ENCODE measurements at places on chromosomes 2 and 18.

- peak; percentile 59 for DNase-seq
Observed at GRCh38 chr2:171523088-171524017, 1.1 kb downstream of the CYBRD1 start.

DNA sequence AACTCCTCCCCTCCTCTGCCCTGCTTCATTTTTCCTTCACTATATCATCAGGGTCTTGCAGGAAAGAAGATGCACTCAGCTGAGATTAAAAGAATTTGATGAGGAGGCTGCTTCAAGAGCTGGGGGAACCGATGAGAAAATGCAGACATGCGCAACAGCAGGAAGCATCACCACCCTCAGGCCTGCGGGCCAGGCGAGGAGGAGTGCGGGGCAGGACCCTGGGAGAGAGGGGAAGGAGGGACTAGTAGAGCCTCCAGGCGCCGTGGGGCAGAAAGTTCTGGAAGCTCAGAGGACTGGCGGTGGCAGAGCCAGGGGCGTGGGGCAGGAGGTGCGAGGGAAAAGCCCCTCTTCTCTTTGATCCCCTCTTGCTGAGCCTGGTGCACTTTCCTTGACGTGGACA is 108.2 kb downstream of the CD226 start:
- no peak for DNase-seq

DNA sequence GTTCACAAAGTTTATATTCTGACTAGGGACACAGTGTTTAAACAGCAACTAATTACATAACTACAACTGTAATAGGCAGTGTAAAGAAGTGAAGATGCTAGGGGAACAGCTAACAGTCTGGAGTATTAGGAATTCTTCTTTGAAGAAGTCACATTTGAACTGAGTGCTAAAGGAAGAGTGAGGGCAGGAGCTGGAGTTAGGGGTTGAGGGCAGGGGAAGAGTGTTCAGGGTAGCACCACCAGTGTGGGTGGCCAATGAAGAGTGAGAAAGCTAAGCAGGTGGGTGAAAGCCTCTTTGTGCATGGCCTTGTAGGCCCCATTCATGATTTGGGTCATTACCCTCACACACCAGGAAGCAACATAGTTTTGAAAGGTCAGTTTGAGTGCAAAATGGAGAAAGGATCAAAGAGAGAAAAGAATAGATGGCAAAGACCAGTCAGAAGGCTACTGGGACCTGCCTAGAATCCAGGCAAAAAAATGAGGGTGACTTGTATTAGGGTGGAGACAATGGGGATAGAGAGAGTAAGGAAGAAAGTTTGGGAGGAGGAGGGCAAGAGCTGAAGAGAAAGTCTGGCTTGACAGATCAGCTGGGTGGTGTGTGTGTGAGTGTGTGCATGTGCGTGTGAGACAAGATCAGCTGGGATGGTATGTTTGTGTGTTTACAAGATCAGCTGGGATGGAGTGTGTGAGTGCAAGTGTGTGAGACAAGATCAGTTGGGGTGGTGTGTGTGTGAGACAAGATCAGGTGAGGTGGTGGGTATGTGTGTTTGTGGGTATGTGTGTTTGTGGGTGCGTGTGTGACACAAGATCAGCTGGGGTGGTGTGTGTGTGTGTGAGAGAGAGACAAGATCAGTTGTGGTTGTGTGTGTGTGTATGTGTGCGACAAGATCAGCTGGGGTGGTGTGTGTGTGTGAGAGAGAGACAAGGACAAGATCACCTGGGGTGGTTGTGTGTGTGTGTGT is 43.6 kb upstream of the AGPS start:
- no peak for DNase-seq

- no peak for DNase-seq
Observed at GRCh38 chr18:35835833-35836232, 136.6 kb upstream of the RMP24 start.

DNA sequence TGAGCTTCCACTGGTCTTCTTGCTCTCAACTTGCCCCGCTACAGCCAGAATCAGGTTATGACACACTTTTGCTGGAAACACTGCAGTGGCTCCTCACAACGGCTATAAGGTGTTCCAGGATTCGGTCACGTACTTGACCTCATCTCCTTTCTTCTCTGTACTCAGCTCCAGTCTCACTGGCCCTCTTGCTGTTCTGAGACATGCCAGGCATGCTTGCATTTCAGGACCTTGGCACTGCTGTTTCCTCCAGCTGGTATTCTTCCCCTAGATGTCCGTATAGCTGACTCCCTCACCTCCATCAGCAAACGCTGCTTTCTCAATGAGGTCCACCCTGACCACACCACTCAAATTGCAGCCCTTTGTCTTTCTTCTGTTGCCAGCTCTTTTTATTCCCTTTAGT is 31.9 kb upstream of the C1GALT1C1L start:
- no peak for DNase-seq

GRCh38 chr18:22558945-22559385 is 141.2 kb upstream of the CTAGE1 start:
- DNase-seq, result peak; percentile 24

- DNase-seq, result peak; percentile 90
Observed at GRCh38 chr18:12652861-12653401, 5.0 kb downstream of the SPIRE1 start.

- DNase-seq, result no peak
Observed at GRCh38 chr2:191637182-191638078, 40.5 kb upstream of the NABP1 start.

- DNase-seq, result no peak
Observed at GRCh38 chr2:120914839-120915521, 179.3 kb downstream of the GLI2 start.

- DNase-seq, result no peak
Observed at GRCh38 chr2:148674063-148675020, 29.8 kb downstream of the EPC2 start.

DNA sequence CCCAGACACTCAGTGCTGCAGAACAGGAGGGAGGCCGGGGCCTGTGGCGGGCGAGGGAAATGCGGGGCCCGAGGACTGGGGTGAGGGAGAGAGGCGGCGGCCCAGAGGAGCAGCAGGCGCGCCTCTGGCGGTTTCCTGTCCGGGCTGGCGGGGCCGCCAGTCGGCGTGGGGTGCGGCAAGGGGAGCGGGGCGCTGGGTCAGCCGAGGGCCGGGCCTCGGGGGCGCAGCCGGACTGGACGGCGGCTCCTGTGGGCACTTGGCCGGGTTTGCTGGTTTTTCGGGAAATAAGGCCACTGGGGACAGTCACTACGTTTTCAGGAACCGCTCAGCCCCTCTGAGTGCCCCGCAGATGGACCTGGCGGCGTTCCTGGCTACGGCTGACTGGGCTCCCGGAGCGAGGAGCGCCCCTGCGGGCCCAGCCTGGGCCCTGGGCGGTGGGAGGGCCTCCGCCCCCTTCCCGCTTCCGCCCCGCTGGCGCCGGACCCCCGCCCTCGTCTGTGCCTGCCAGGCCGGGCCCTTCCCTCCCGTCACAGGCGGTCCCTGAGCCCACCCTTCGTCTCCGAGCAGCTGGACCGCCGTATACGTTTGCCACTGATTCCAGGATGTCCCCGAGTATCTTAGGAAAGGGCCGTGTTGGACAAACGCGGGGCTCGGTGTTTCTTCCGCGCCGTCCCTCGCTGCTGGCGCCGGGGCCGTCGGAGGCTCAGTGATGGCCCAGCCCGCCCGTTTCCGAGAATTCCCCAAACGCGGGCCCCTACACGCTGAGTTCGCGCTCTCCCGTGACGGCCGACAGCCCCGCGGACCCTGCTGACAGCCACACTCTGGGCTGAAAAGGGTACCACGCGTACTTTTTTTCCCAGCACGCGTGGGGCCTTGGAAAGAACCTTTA is 84.6 kb downstream of the FAM210A start:
- DNase-seq, result peak; percentile 12

DNA sequence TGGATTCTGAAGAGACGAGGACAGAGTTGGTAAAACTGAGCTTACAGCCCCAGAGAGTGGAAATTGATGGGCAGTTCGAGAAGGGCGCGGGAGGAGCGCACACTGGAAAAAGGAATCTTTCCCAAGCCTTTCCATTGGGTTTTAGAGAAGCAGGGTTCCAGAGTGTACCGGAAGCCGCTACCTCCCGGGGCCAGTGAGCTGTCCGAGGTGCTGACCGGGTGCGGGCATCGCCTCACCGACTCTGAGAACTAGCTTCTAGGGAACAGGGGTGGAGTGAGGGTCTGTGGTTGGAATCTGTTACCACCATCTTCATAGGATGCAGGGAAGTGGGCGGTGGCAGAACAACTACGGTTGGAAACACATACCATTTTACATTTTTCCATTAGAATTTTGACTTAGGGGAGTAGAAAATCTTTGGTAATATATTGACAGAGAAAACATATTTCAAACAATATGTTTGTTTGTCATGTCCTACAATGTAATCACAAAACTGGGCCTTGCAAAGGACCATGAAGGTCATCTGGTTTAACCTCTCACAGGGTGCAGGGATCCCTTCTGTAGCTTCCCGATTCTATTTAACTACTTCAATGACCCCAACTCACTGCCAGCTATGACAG is 724 bp downstream of the NMS start:
- DNase-seq, result no peak

GRCh38 chr2:219165058-219165911 is 4.5 kb downstream of the SLC23A3 start:
- no peak for DNase-seq

DNA sequence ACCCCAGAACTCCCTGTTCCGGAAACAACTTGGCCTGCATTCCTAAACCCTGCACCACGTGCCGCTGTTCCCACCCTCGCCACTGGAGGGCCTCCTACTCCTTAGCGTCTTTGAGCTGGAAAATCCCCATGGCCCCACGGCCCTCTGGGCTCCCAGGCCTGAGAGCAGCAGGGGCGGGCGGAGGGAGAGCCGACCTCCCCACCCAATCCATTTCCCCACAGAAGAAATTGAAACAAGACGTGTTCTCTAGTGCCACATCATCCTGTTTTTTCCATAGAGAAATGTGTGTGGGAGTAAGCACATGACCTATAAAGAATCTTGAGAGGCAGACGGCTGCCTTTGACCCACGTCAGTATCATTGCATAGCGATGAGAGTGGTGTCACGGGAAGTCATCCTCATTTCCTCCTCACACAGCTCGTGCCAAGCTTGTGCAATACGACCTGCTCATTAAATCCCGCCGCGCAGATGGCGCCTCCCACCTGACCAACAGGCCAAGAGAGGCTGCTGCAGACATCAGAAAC is 79.2 kb downstream of the LAMA1 start:
- peak; percentile 84 for DNase-seq

DNA sequence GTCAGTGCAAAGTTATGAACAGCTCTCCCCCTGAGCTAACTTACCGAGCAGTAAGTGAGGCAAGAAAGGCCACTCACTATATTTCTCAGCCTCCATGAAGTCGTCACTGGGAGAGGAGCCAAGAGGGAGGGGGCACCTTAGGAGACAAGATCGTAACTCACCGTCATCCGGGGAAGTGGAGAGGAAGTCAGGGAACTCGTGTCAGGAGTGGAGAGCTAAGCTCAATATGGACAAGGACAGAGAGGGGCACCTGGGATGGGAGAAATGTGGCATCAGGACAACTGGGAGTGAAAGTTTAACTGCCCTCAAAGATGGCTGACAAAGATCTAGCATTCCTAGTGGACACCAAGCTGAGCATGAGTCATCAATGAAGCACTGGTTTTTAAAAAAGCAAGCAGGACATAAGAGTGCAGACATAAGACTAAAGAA is 37.1 kb downstream of the BCL11A start:
- no peak for DNase-seq

- no peak for DNase-seq
Observed at GRCh38 chr2:239215136-239215925, 185.5 kb downstream of the HDAC4 start.

DNA sequence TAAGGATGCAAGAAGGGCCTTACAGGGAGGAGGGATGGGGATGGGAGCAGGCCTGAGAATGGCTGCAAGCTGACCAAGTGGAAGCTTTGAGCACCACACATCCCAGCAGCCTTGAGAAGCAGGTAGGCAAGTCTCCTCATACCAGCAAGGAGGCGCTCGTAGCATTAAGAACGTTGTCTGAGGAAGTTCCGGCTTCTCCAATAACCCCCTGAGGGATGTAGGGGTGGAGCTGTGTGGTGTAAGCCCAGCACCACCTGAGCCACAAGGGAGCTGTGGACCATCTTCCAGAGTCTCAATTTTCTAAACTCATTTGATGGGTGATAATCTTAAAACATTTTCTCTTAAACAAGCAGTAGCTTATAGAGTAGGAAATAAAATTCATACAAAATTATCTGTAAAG is 50.6 kb downstream of the ST3GAL5 start:
- DNase-seq, result no peak

- DNase-seq, result no peak
Observed at GRCh38 chr18:24488824-24489493, 28.5 kb downstream of the HRH4 start.

GRCh38 chr2:65499216-65499615 is 66.8 kb upstream of the SPRED2 start:
- DNase-seq, result no peak

DNA sequence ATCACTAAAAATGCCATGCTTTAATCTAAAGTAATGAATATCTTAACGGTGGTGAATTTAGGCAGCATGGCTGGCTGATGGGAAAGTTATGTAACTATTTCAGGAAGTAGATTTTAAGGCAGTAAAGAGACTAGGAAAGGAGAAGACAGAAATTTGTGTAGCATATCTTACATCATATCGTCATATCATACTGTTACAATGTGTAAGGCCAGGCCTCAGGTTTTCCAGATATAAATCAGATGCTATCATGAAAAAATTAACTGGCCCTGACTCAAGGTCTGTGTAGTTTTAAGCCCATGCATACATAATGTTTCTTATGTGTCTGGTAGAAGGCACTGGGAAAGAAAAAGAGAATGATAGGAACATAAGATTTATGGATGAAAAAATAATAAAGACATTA is 8.9 kb upstream of the FAP start:
- no peak for DNase-seq

DNA sequence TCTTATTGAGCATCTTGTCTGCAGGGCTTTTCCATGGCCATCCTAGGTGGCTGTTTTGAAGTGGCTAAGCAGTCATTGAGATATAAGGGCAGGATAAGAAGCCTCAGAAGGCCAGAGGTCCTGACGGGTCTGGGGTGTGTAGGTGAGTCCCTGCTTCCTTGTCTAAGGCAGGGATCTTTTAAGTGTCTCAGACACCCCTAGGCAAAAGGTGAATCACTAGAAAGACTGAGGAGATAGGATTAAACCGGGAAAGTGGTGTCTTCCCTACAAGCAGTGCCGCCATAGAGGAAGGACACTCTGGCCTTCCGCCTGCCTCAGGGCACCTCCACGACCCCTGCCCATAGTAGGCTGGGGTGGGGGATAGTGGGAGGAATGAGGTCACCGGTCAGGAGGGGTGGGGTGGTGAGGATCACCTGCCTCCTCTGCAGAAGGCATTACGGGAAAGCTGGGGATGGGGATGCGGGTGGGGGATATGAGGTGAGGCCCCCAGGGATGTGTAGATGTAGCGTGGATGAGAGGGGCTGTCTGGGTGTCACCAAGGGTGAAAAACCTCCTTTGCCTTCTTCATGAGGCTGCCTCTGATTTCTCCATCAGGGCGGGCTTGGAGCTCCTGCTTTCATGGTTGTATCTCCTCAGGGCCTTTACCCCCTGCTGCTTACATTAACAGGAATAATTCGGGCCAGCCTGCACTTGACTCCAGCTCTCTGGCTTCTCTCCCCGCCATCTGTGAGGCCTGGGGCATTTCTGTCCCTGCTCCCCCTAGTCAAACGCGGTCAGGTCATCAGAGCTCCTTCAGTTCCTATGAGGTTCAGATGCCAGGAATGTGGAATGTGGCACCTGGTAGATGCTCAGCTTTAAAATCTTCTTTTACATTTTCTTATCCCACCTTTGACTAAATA is 244.0 kb downstream of the DYSF start:
- DNase-seq, result peak; percentile 19
